Thyroid gland (tissue), 4 donors: ENCODE measurements at places on chromosomes 16 and 17.

DNA sequence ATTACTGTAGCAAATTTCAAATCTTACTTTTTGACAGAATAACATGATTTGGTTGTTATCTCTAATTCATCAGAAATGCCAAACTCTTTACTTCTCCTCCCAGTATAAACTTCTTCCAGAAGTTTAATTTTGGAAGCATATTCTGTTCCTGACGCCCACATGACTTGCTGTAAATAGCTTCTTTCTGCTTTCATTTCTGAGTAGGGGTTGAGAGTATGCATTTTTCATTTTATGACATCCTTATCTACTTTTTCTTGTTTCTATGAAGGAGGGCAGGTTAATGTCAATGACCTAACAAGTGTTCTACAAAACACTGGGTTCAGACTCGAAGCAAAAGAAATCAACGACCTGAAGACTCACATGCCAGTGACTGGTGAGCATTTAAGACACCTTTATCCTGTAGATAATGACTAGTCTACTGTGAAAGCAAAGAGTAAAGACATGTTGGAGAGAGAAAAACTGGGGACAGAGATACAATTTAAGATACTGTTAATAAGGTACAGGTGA is 36.5 kb upstream of the EFCAB3 start:
- H3K36me3 ChIP-seq, result no peaks in the 10 kb centered on the region
- no peaks in the 10 kb centered on the region for H3K27me3 ChIP-seq
- no peak overlapping the region for H3K4me3 ChIP-seq
- H3K4me1 ChIP-seq, result no peaks in the 10 kb centered on the region
- DNase-seq, result no peak

DNA sequence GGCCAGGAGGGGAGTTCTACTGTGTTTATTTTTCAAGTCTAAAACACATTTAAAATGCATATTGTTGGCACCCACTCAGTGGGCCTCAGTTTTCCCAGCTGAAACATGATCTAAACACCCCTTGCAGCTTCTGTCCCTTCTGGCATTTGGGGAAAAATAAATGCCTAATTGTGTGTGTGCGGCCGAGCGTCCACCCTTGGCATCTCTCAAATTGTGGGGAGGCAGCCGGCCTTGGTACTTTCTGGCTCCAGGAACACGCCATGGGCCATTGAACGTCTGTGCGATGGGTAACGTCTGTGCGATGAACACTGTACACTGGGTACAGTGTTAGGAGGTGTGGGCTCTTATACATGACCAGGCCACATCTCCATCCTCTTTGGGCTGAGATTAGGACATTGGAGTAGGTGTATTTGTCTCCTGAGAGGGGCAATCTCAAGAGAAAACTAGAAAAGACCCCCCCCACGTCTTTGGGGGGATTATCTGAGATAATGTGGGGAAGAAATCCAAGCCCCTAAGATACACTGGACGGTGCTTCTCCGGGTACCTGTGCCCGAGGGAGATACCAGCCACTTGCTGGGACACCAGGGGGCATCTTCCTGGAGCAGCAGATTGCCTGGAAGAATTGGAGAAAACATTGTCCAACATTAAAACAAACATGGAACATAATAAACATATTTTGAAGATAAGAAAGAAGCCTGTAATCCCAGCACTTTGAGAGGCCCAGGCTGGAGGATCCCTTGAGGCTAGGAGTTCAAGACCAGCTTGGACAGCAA is 54.9 kb downstream of the RAB11FIP4 start:
- no peaks in the 10 kb centered on the region for H3K27me3 ChIP-seq
- no peak overlapping the region for H3K27ac ChIP-seq

GRCh38 chr17:29469276-29469675 is 79.1 kb downstream of the TAOK1 start:
- H3K4me3 ChIP-seq, result no peak overlapping the region
- no peak for DNase-seq
- no peaks in the 10 kb centered on the region for H3K27me3 ChIP-seq
- H3K36me3 ChIP-seq, result no peaks in the 10 kb centered on the region

GRCh38 chr16:47956916-47957315 is 198.9 kb downstream of the ABCC12 start:
- no peaks in the 10 kb centered on the region for H3K27me3 ChIP-seq
- no peak for DNase-seq
- H3K36me3 ChIP-seq, result no peaks in the 10 kb centered on the region
- no peak overlapping the region for H3K27ac ChIP-seq
- H3K4me1 ChIP-seq, result no peaks in the 10 kb centered on the region

GRCh38 chr16:85187447-85187846 is 75.2 kb upstream of the CIBAR2 start:
- peaks cover 4% of the 10 kb centered on the region for H3K4me1 ChIP-seq
- H3K36me3 ChIP-seq, result no peaks in the 10 kb centered on the region
- no peak overlapping the region for H3K27ac ChIP-seq

- H3K4me3 ChIP-seq, result no peak overlapping the region
- H3K27me3 ChIP-seq, result no peaks in the 10 kb centered on the region
- DNase-seq, result peak; percentile 38
- peak overlapping the region; percentile 80 for H3K27ac ChIP-seq
- peaks cover 33% of the 10 kb centered on the region for H3K4me1 ChIP-seq
- peaks cover 5% of the 10 kb centered on the region for H3K36me3 ChIP-seq
Observed at GRCh38 chr16:75288596-75289120, 37.2 kb upstream of the BCAR1 start.

DNA sequence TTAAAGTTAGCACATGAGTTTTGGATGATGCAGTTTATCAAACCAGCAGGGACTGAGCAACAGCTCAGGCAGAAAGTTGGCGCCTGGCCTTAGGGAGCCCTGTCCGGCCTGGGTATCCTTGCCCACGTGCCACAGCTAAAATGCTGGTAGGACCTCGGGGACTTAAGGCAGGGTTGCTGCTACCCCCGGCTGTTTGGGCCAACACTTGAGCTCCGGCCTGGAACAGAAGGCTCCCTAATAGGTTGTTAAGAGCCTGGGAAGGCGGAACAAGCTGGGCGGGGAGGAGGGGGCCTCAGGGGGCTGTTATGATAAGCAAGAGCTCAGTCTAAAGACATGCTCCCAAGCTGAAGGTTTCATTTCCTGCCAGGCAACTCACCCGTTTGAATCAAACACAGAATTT is 39.7 kb downstream of the CUEDC1 start:
- DNase-seq, result peak; percentile 98
- H3K27ac ChIP-seq, result peak overlapping the region; percentile 85
- H3K36me3 ChIP-seq, result no peaks in the 10 kb centered on the region
- peaks cover 77% of the 10 kb centered on the region for H3K4me1 ChIP-seq
- no peaks in the 10 kb centered on the region for H3K27me3 ChIP-seq

DNA sequence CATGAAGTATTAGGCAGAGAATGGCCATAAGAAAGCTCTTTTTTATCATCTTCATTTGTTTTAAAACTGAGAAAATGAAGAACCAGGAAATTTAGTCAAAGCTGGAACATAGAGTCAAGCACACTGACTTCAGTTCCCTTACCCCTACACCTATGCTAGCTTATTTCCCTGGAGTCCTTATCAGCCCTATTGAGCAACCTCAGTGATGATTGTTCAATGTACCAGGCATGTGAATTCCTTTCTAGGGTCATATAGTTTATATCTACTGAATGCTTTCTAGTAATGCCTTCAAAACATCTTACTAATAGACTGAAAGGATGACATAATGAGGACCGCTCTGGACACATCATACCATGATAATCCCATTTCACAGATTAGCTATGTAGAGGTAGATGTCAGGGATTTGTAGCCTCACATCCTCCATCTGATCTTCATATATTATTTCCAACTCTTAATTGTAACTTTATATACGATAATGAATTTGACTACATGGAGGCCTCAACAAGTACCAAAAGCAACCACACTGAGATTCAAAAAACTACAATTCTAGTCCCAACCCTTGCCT is 460.4 kb upstream of the DYNLRB2 start:
- H3K4me1 ChIP-seq, result no peaks in the 10 kb centered on the region
- H3K36me3 ChIP-seq, result no peaks in the 10 kb centered on the region
- DNase-seq, result no peak
- no peak overlapping the region for H3K27ac ChIP-seq

- no peak for DNase-seq
- H3K27me3 ChIP-seq, result peaks cover 18% of the 10 kb centered on the region
- peaks cover 7% of the 10 kb centered on the region for H3K4me1 ChIP-seq
Observed at GRCh38 chr17:1227917-1228780, 42.1 kb upstream of the BHLHA9 start.

- H3K4me1 ChIP-seq, result peaks cover 15% of the 10 kb centered on the region
- no peaks in the 10 kb centered on the region for H3K27me3 ChIP-seq
- no peak for DNase-seq
- H3K36me3 ChIP-seq, result peaks cover 10% of the 10 kb centered on the region
Observed at GRCh38 chr17:693791-694638, 20.6 kb downstream of the VPS53 start.

DNA sequence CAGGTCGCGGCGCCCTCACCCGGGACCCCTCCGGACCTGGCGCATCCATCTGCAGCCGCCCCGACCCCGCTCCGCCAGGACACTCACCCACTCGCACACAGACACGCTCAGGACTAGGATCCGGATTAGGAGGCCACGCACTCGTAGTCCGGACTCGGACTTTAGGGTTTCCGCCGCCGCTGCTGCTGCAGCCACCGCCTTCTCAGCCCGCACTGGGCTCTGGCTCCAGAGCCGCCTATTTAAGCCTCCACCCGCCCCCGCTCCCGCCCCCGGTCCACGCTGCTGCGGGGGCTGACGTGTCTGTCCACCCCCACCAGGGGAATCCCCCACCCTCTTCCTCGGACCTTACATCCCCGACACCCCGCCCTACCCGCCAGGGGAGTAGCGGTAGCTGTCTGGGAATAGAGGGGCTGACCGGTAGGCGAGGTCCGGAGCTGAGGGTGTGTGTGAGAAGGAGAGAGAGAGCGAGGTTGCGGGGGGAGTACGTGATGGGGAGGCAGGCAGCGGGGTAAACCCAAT is at the start of gene RRAD:
Gene RRAD, minus strand, starts transcription at position 214 of the 519 bp plus-strand sequence. CDS start 356 bp downstream, outside the sequence.
- no peaks in the 10 kb centered on the region for H3K36me3 ChIP-seq
- no peak for DNase-seq
- H3K27me3 ChIP-seq, result no peaks in the 10 kb centered on the region
- H3K4me1 ChIP-seq, result peaks cover 31% of the 10 kb centered on the region

- H3K27me3 ChIP-seq, result no peaks in the 10 kb centered on the region
- H3K4me1 ChIP-seq, result peaks cover 2% of the 10 kb centered on the region
- no peak overlapping the region for H3K27ac ChIP-seq
Observed at GRCh38 chr16:56600398-56600999, 7.9 kb upstream of the MT2A start.

DNA sequence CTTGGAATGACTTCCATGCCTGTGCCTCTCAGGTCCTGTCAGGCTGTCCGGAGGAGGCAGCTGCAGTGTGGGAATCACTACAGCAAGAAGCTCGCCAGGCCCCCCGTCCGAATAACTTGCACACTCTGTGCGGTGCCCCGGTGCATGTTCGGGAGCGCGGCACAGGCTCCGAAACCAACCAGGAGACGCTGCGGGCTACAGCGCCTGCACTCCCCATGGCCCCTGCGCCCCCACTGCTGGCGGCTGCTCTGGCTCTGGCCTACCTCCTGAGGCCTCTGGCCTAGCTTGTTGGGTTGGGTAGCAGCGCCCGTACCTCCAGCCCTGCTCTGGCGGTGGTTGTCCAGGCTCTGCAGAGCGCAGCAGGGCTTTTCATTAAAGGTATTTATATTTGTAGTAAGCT is 1.3 kb downstream of the NRN1L start:
- H3K27ac ChIP-seq, result no peak overlapping the region
- H3K4me3 ChIP-seq, result no peak overlapping the region
- H3K36me3 ChIP-seq, result peaks cover 35% of the 10 kb centered on the region
- H3K27me3 ChIP-seq, result no peaks in the 10 kb centered on the region
- H3K4me1 ChIP-seq, result peaks cover 4% of the 10 kb centered on the region

DNA sequence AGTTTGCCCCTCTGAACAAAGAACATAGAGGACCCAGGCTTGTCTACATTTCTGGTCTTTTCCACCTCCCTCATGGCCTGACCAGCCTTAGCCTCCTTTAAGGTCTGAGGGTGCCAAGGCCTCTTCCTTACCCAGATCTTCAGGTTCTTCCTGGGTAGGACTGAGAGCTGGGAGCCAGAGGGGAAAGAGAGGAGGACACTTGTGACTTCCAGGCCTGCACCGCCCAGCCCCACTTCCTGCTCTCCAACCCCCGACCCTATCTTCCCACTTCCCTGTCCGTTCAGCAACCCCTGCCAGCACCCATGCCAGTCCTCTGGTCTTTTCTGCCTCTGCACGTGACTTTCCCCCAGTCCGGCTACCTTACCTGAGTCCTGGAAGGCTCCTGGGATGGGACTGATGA is 534 bp downstream of the PRSS36 start:
- H3K27me3 ChIP-seq, result no peaks in the 10 kb centered on the region
- H3K27ac ChIP-seq, result no peak overlapping the region
- no peaks in the 10 kb centered on the region for H3K36me3 ChIP-seq
- no peaks in the 10 kb centered on the region for H3K4me1 ChIP-seq
- no peak for DNase-seq
